ENCODE measurements at places on chromosomes 2 and 18.

DNA sequence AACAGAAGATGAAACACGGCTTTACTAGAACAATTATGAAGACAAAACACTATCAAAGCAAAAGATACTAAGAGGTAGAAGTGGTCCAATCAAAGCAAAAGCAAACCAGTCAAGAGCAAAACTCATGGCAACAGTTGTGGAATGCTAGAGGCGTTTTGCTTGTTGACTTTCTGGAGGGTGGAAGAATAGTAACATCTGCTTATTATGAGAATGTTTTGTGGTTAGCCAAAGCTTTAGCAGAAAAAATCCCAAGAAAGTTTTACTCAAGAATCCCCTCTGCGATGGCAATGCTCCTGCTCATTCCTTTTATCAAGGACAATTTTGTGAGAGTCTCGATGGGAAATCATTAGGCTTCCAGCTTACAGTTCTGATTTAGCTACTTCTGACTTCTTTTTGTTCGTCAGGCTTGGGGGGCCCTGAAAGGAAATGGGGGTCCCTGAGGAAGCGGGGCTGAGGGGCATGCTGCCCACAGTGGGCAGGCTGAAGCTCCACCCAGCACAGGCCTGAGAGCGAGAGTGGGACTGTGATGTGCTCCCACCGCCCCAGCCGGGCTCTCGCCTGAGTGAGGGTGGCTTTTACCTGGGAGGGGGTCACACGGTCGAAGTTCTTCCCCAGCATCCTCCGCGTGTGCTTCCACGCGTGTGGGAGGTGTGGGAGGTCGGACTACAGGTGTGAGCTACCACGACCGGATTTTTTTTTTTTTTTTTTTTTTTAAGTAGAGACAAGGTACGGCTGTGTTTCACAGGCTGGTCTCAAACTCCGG, 49.0 kb upstream of the MC4R start:
- no peak for DNase-seq

DNA sequence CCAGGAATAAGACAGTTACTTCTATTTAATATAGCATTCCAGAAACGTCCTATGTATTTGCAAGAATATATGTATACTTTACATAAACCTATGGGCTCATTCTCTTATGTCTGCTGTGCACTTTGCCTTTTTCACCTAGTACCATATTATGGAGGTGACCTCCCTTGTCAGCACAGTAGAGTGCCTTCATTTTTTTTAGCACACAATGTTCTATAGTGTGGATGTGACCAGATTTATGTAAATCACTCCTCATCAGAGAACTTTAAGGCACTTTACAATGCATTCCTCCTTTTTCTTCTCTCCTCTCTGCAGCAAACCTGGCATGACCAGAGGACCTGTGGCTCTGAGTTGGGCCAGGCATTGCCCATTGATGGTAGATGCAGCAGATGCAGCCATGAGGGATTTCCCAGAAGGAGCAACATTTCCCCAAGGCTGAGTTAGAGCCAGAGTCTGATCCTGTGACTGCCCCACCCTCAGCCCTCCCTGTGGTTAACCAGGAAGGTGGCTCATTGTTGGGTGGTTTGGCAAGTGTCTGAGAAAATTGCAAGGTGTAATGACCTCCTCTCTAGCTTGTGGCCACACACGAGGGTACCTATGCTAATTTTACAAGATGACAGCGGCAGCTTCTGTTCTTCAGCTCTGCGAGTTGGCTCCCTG, 76.5 kb upstream of the DLX2 start:
- peak; percentile 10 for DNase-seq

DNA sequence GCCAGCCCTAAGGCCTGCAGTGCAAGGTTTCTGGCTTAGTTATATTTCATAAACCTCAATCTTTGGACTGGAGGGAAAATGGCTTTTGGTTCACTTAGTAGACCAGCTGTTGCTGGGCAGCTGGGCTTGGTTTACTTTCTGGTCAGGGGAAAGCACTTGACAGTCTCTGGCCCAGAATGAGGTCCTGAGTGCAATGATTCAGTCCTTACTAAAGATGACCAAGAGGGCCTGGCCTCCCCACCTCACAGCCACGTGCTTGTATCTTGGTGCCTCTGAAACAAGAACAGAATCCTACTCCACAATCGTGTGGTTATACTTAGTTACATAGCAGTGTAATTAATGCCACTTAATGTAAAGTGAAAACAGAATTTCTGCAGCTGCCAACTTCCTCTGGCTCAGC, 325.5 kb upstream of the MEIS1 start:
- no peak for DNase-seq

DNA sequence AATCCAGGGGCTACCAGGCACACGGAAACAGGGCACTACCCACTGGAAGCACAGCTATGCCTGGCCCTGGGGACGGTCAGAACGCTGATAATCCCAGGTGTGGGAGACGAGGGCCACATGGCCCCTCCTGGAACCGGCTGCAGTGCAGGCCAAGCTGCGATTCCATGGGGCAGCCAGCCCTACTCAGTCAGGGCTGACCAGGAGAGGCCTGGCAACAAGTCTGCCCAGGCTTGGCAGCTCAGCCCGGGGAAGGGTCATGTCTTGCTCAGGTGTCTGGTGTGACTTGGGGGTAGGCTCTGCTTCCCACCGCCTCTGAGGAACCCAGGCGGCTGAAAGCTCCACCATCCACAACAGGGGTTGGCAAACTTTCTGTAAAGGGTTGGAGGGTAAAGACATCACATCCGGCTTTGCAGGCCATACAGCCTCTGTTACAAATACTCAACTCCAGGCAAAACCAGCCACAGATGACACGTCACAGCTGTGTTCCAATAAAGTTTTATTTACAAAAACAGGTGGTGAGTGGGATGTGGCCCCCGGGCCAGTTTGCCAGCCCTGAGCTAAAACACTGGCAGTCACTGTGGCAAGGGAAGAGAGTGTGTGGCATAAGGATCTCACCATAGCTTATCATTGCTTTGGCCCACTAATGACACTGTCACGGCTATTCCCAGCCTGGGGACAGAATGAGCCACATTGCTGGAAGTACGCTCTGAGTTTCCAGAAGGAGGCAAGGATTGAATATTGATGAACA, 85.2 kb downstream of the NDUFA10 start:
- no peak for DNase-seq

GRCh38 chr2:1772471-1773267, 28.4 kb upstream of the PXDN start:
- no peak for DNase-seq

DNA sequence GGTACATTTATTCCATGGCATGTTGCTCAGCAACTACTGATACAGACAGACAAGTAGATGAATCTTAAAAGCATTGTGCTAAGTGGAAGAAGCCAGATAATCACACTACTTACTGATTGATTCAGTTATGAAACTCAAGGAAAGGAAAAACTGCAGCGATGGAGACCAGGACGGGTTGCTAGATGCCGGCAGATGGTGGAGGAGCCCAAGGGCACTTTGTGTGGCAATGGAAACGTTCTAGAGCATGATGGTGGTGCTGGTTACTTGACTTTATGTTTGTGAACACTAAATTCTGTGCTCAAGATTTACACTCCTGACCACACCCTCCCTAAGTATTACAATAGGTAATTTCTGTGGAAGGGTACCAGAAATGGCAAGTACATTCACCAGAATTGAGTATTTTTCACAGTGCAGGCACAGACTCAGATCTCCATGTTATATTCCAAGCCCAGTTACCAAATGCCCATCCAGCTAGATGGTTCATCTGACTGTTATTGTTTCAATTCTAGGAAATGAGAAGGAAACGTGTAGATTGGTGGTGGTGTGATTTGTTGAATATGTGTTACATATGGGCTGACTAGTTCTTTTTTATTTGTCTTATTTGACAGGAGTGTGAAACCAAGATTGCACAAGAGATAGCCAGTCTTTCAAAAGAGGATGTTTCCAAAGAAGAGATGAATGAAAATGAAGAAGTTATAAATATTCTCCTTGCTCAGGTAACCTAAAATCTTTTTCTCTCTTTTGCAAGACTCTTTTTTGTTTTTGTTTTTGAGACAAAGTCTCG, 55.1 kb downstream of the RALBP1 start:
- DNase-seq = no peak

DNA sequence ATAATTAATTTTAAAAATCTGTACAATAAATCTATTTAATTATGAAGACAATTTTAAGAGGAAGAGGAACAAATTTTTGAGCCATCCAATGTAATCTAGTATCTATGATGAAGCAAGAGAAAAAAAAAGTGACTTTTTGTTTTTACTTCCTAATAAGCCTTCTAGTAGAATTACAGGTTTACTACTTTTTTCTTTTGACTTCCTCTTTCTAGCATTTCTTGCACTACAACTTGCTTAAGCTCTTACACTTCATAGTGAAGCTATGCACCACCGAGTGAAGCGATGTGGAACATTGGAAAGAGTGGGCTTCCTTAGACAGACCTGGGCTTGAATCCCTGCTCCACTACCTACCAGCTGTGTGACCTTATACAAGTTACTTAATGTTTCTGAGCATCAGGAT, 2.1 kb downstream of the SERPINB2 start:
- DNase-seq = no peak

- DNase-seq = no peak
Observed at GRCh38 chr2:168976034-168976654, 55.0 kb downstream of the ABCB11 start.

DNA sequence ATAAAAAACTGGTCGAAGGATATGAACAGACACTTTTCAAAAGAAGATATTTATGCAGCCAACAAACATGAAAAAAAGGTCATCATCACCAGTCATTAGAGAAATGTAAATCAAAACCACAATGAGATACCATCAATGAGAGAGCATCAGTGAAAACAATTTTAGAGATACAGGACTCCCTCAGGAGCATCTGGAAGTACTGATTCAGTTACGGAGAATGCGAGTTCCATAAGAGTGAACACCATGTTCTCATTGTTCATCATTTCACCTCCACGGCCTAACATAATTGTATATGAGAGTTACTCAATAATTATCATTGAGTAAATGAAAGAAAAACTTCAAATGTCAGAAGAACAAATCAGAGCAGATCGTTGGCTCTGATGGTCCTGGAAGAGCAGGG, 140.9 kb upstream of the TANK start:
- no peak for DNase-seq

- no peak for DNase-seq
Observed at GRCh38 chr18:12516049-12516630, 108.4 kb downstream of the PRELID3A start.

- no peak for DNase-seq
Observed at GRCh38 chr2:60973705-60974104, 43.8 kb upstream of the PEX13 start.

- DNase-seq = no peak
Observed at GRCh38 chr2:104862058-104862941, 8.4 kb downstream of the POU3F3 start.

DNA sequence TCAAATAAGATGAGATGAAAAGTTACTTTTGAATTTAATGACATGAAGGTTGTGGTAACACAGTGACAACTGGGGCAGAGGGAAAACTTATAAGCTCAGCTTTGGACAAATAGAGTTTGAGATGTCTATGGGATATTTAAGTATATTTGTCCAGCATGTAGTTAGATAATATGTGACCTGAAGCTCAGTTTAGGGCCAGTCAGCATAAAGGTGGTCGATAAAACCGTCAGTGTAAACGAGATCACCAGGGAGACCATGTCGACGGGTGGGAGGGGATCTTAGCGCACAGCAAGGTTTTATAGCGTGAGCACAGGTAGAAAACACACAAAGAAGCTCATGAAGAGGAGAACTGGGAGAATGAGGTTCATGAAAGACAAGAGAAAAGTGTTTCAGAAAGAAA, 7.4 kb upstream of the ERICH2 start:
- no peak for DNase-seq

DNA sequence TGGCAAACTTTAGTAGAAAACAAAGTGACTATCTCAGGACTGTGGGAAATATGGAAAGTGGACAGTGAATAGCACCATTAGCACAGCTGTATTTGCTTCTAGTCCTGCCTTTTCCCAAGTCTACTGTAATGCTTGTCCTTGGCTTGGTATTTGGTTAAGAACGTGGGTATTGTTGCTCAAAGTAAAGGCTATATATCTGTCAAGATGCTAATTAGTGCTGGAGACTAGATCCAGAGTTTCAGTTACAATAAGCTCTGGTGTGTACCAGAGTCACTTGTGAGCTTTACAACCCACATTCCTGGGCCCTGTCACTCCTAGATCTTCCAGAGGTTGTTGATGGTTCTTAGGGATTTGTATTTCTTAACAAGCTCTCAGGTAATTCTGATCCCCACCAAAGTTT, 313.6 kb downstream of the SLC8A1 start:
- no peak for DNase-seq

- no peak for DNase-seq
Observed at GRCh38 chr2:215299337-215299859, 12.5 kb upstream of the ATIC start.

GRCh38 chr2:148106331-148106730, 85.4 kb downstream of the MBD5 start:
- no peak for DNase-seq

DNA sequence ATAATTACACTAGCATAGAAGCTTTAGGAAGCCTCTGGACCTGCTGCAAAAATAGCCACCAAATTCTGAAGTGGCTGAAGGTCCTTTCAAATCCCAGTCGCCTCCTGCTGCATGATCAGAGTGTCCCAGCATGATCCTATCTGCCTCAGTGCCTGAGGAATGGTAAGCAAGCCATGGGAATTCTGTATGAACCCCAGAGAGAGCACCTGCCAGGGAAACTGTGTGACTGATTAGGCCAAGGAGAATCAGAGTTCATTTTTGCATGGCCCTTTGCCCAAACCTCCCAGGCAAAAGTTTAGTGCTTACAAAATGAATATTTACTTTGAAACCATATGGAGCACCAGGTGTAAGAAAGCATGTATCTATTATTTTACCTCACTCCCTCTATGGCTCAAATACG, 221.4 kb downstream of the ARL4C start:
- DNase-seq = no peak

- DNase-seq = no peak
Observed at GRCh38 chr2:240836781-240837467, 16.9 kb upstream of the KIF1A start.

DNA sequence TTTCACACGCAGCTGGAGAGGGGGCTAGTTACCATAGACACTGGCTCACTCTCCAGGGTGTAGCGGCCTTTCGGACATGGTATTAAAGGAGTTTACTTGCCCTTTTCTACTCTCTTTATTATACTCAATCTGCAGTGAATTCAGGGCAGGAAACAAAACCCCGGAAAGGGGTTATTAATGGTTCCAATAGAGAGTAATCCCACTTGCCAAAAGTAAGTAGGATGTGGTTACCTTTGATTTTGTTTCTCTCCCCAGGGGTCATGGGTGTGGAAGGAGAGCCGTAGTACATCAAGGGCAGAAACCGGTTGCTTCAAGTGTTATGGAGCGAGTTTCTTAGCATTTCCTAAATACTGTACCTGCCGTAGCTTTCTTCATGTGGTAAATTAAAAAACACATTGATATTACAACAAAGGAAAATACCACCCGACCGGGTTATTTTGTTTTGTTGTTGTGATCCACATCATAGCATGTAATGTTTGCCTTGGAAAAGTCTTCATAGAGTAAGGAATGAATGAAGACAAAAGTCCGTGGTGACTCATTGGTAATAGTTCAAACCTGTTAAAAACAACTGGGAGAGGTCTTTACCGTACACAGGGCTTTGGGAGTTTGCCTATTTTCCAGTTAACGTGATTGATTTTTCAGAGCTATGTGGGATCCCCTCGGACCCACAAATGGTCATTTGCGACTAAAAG, 71.5 kb downstream of the SLC4A3 start:
- no peak for DNase-seq

- no peak for DNase-seq
Observed at GRCh38 chr18:65035701-65036100, 715.1 kb upstream of the CDH7 start.

- DNase-seq = no peak
Observed at GRCh38 chr2:111904726-111905474, 6.5 kb downstream of the MERTK start.

Measured in stimulated activated CD4-positive, alpha-beta T cell treated with anti-CD3 and anti-CD28 coated beads, Interleukin-2, amount 100 ng/mL, for 24 hours (primary cell).